Femur (tissue), 1 donor: ENCODE measurements at places on chromosomes 4 and X.

- no peak for DNase-seq
Observed at GRCh38 chr4:40990899-40991265, 223.5 kb downstream of the APBB2 start.

- DNase-seq, result peak; percentile 61
Observed at GRCh38 chr4:25107827-25108516, 52.3 kb downstream of the SEPSECS start.

DNA sequence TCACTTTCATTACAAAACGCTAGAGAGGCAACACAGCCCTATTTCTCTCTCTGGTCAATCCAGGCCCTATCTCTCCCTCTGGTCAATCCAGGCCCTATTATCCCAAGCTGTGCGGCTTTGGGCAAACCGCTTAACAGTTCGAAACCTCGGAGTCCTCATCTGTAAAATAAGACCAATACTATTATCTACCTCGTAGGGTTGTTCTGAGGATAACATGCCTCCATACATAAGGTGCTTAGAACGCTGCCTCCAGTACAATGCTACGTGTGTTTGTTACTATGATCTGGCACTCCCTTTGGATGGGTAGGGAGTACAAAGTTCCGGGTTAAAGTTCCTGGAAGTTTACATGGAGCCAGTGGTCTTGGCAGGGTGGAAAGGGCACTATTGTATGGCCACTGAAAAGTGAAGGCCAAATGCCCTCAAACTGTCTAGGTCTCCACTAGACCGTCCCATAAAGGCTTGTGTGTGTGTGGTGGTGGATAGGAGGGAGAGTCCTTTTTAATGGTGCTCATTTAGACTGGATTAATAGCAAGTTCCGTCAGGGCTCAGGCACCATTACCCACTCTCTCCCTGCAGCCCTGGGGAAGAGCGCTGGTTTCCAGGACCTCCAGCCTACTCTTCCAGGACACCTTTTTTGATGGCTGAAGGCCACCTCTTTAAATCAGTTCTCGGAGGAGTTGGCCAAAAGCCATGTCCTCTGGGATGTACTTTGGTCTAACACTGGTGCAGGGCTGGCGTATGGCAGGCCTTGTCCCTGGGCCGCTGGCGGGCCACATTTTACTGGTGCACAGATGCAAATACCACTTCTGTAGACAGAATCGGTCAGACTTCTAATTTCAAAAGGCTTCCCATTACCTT, 75.6 kb upstream of the BCOR start:
- DNase-seq, result no peak

GRCh38 chr4:1198098-1198844, 25.9 kb upstream of the SPON2 start:
- DNase-seq, result peak; percentile 69

GRCh38 chr4:51842167-51842553, 793 bp upstream of the DCUN1D4 start:
- DNase-seq, result peak; percentile 35

DNA sequence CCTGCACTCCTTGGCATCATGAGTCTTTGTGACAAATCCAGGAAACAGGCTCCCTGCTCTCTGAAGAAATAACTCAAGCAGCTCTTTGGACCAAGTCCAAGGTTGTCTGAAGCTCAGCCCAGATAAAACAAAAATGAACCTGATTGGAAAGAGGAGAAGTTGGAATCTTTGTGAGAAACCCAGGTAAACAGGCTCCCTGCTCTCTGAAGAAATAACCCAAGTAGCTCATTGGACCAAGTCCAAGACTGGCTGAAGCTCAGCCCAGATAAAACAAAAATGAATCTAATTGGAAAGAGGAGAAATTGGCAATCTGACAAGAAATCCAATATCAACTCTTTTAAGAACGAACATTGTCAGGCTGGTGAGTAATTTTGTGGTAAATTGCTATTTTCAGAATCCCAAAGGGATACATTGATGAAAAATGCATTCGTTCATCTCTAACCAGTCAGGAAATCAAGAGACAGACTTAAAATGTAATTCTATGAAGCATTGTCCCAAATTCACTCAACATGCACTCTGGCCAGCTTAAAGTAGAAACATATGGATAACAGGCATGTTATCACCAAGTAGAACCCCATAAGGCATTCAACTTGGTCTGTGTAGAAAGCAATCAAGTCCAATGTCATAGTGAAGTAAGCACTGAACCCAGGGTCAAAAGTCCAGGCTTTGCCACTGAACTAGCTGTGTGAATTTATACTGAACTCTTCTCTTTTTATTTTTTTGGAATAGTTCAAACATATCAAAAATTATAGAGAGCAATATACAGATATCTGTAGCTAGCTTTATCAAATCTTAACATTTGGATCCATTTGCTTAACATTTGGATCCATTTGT, 16.8 kb upstream of the NFXL1 start:
- DNase-seq, result no peak

GRCh38 chr4:168541266-168541953, 44.6 kb downstream of the PALLD start:
- DNase-seq, result no peak

GRCh38 chrX:105981772-105982485, 56.6 kb downstream of the SERPINA7 start:
- DNase-seq, result no peak

GRCh38 chr4:6106156-6106555, 87.9 kb upstream of the C4orf50 start:
- no peak for DNase-seq

DNA sequence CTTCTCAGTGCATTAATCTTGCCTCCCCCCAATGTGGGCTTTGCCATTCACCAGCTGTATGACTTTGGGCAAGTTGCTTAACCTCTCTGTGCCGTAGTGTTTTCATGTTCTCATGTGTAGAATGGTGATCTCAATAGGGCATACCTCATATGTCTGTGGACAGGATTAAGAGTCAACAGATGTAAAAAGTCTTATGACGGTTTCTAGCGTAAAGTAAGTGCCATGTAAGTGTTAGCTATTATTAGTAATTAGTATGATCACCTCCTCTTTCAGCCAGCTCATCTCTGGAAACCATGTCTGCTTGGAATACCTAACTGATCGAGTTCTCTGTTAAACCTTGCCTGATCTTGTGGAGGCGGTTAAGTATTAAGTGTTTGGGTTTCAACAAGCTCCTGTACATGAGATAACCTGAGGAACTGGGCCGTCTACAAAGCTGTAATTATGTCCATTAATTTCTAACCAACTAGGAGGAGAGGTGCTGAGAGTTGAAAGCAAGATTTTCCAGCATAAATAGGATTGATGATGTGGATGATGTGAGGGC, 66.3 kb downstream of the TSC22D3 start:
- DNase-seq, result no peak
